ENCODE measurements at places on chromosomes 1 and 21. TPM values are rescaled to one million over a fixed set of nuclear protein-coding genes. Genes with fewer than 3 reads are reported as not detected.

ZNF683 gene
- total RNA-seq, result not detected

DNA sequence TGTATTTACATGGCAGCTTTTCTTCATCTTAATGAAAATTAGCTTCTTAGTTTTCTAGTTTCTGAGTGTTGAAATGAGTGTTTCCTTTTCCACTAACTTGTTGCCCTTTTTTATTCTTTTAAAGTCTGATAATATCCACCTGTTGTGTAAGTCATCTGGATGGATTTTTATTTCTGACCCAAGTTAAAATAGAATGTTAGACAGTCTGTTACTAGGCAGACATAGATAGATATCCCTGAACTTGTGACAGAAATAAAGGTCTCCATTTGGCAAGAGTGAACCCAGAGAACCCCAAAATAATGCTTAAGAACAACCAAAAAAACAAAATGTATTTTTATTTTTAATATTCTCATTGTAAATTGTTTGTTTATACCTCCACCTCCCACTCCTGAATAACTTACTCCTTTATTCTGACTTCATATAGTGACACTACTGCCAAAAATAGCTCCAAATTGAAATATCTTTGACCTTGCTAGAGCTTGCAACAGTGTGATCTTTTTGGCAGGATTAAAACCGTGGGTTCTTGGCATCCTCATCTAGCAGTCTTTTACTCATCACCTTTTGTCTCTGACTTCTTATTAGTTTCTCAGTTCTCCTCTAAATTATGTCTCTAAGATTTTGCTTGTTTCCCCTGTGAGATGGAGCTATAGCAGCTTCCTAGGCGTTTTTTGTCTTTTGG is 26.9 kb upstream of the SH3D21 start:
- DNase-seq, result no peak

GRCh38 chr21:35048706-35049617 is at the start of gene RUNX1:
Gene RUNX1 (minus strand): TSS chr21:35049302.
- peak; percentile 96 for DNase-seq

DNA sequence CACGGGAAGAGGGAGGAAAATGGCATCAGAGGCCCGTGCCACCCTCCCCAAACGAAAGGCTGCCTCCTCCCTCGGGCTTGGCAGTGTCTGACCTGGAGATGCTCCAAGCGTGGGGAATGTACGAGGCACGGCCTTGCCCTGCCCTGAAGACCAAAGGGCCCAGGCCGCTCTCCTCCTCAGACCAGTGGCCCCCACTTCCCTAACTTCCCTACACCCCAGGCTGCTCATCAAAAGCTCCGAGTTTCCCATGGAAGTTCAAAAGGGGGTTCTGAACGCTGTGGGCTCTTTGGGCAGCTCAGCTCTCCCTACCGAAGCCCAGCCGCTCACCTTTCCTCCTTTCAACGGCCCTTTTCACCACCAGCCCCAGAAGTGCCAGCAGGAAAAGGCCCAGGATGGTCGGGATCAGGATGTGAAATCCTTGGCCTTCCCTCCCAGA is 11.8 kb downstream of the FCMR start:
- no peak for DNase-seq

DNA sequence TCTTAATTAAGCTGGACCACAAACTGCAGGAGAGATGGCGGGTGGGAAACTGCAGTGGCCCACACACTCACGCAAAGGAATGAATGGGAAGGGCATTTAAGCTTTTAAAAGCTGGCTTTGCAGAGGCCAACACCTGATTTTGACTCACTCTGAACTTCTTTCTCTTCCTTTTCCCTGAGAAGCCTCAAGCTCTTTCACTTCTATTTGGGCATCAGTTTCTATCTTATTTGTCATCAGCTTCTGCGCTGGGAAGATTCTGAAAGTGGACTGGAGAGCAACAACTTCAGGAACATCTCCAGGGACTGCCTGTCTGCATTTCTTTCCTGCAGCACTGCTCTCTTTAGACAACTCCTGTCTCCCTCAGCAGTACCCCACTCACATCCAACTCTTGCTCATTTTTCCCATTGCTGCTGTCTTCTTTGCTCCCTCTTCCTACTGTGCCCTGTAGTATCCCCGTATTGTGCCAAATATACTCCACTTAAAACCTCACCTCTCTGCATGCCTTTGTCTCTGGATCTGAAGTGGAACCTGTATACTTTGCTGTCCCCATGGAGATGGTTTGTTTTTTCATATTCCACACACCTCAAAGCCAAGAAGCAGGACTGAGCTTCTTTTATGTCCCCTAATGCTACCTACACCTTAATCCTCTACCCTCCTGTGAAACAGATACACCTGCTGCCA is 143.3 kb upstream of the JUN start:
- no peak for DNase-seq

DNA sequence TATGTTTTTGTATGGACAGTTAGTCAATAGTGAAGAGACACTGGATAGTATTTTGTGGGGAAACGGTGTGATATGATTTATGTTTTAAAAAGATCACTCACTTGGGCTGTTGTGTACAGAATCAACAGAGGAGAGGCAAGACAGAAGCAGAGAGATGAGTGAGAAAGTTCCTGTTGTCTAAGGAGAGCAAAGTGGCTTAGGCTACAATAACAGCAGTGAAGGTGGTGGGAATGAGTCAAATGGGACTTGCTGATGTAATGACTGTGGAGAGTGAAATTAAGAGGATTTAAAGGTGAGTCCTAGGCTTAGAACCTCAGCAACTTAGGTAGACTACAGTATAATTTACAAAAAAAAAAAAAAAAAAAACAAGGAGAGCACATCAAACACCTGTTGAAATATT is 169.2 kb upstream of the HP1BP3 start:
- no peak for DNase-seq

DNA sequence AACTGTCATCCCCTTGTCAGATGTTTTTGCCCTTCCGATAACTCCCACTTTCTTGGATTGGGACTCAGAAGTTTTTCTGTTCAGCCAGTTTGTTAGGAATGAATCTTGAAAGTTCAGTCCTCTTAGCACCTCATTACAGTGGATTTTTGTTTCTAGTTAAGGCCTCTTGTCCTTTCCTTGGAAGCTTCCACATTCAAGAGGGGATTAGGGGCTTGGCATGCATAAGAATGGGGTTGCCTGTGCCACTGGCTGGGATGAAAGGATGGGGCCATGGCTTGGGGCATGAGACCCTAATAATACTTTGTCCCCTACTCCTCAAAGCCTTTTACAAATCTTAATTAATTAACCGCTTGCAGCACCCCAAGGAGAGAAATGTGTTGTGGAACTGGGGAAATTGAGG is 2.4 kb upstream of the DHDDS start:
- DNase-seq, result no peak
